ENCODE measurements at places on chromosomes 3 and 15. TPM values are rescaled to one million over a fixed set of nuclear protein-coding genes. Genes with fewer than 3 reads are reported as not detected.
A peak's percentile ranks its signal among the peaks of the same experiment; 100 is the strongest.

GABRR3 gene
- not detected for polyA plus RNA-seq

GRCh38 chr3:177461765-177462164, 264.5 kb upstream of the TBL1XR1 start:
- no peak for DNase-seq

DNA sequence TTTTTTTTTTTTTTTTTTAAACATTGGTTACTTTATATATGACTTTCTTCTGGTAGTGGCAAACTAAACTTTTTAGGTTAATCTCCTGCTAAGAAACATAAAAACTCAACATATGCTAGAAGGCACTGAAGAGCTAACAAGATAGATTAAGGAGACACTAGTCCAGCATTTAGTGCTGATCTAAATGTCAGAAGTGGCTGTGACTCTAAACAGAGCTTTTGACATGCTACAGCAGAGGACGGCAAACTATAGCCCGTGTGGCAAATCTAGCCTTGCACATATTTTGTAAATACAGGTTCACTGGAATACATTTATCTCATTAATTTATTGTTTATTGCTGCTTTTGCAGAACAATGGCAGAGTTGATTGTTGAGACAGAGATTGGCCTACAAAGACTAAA, 20.6 kb downstream of the NR2E3 start:
- no peak for DNase-seq

- no peak for DNase-seq
These were observed 19.3 kb upstream of the PIAS1 start for GRCh38 chr15:68034719-68035293.

PPP1R14D gene
- polyA plus RNA-seq: not detected

DNA sequence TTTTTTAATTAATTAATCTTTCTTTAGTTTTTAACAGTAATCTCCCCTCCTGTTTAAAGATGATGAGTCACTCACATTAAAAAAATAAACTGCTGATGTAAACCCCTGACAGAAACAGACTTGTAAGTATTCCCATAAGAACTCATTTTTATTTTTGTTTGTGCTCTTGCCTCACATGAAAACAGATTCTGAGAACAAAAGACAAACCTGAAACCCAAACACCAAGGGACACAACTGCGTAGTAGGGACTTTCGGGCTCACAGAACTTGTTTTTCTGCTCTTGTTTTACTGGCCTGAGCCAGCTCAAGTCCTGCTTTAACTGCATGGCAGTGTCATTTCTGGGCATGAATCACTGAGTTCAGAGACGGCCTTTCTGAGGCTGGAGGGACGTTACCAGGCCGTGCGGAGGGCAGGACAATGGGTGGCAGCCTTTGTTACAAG, 600.8 kb downstream of the FOXP1 start:
- no peak for DNase-seq

FILIP1L gene
- 27.4 TPM for polyA plus RNA-seq

UCN2 gene
- polyA plus RNA-seq: 6.3 TPM

SLC12A1 gene
- not detected for polyA plus RNA-seq

DNA sequence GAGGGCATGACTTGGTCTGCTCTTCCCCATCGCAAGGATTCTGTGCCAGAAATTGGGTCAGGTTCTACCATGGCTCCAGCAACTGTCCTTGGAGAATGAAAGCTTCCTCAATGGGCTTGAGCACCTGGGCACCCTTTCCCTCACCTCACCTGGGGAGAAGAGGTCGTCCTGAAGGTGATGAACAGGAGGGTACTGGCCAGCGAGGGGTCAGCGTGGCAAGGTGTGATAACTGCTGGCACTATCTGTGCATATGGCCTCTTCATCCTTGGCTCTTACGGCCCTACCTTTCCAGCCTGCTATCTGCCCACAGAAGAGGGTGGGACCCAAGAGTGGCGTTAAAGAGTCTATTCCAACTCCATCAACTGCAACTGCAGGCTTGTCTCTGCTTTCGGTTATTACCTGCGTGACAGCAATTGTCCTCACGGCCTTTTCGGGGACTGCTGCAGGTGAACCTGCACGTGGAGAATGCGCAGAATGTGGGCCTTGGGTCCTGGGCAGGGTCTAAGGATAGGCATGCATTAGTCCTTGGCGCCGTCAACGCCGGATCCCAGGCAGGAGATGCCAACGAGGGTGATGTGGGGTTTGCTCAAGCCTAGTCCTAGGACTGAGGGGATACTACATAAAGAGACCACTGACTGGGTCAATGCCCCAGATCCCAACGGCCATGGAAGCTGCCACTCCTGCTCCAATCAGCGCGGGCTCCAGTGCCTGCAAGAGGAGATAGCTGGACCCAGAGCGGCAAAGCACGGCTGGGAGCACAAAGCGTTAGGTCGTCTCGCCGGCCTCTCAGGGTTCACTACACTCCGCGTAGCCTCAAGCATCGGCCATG, 625 bp upstream of the RBM15B start:
- DNase-seq: no peak

DNA sequence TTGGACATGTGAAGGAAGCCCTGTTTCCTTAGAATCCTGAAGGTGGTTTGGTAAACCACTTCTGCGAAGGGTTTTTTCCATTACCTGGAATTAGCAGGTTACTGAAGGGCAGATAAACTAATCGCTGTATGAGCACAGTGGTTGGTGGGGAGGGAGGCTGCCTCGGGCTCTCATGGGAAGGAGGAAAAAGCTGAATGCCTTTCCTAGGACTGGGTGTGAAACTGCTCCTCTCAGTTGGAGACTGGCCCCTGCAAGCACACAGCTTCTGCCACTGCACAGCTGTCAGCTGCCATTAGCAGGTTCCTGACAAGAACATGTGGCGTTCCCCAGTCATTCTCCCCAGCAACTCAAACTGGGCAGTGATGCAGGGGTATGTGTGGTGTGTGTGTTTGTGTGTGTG, 376.3 kb downstream of the GAP43 start:
- no peak for DNase-seq

DNA sequence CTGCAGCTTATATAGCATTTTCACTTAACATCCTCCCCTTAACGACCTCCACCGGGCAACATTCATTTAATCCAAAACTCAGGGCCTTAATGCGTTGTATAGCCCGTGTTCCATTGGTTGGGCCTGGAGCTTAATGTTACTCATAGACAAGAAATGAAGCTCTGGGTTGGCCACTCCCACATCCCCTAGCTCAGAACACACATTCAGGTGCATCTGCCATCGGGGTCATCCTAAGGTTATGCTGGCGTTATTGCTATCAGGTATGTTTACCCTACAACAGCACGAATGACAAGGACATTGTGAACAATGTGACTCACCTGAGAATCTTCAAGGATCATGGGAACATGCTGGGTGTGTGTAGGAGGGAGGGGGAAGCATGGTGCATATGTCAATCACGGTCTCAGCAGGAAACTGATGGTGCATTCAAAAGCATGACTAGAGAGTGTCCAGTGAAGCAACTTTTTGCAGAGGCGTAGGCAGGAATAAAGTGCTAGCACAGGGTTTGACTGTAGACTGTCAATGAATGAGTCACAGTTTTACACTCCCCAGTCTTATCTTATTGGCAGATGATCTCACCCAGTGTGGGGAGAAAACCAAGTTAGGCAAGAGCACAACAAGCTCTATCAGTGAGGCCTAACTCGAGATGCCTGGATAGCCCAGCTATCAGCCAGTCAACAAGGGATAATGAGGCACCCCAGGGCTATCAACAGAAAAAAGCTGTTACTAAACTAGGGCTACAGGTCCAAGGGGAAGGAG, 402.1 kb upstream of the MCTP2 start:
- peak; percentile 95 for DNase-seq

GRCh38 chr15:96807361-96807760, 476.9 kb downstream of the NR2F2 start:
- DNase-seq: no peak

GRCh38 chr15:50783895-50784294, 18.4 kb upstream of the SPPL2A start:
- no peak for DNase-seq

CCDC33 gene
- not detected for polyA plus RNA-seq

DNA sequence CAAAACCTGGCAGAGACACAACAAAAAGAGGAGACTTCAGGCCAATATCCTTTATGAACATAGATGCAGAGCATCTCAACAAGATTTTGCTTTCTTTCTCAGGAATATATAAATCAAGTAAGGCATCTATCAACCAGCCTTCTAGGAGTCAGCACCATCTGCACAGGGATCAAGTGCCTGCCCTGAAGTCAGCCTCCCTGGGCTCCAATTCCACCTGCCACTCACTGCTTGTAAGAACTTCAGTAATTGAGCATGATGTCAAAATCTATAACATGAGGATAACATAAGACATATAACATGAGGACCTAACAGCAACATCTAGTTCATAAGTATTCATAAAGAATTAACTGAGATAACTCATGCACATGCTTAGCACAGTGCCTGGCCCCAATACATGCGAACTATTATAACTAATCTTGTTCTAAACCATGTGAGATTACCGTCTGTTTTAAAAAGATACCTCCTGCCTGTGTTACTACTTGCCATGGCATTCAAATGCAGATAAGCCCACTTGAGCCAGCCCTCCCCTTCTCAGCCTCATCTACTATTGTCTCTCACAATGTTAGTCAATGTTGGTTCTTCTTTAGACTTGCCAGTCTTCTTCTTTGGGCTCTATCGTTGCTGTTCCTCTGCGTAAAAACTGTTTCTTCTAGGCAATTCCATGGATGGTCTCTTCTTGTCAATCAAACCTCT, 91.6 kb downstream of the PLD1 start:
- DNase-seq: no peak

GRCh38 chr3:124057420-124057819, 65.5 kb upstream of the ROPN1 start:
- no peak for DNase-seq

GRCh38 chr3:68306571-68306970, 625.8 kb downstream of the TAFA4 start:
- DNase-seq: no peak

DNA sequence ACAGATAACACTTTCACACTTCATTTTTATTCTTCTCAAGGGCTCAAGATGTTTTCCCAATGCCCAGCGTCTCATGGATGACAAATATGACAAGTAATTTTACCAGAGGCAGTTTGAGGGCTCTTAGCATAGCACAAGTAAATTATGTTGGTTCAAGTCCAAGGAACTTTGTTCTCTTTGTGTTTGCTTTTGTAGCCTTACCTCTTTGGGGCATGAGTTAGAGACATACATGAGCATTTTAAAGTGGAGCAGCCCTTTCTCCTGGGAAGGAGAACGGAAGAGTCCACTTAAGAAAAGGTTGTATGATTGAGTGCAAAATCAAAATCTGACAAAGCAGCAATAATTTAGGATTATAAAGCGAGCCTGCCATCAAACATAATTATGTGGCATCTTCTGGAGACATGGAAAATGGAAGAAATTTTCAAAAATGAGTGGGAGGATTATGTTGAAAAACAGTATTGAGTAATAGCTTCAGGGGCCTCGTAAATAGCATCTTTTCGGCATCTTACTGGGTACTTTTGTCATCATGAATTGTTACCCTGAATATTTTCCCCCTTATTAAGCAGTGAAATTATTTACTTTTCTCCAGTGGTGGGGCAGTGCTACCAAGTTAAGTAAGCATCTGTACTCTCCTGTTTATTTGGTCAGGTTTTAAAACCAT, 65.9 kb downstream of the PGPEP1L start:
- no peak for DNase-seq

DNA sequence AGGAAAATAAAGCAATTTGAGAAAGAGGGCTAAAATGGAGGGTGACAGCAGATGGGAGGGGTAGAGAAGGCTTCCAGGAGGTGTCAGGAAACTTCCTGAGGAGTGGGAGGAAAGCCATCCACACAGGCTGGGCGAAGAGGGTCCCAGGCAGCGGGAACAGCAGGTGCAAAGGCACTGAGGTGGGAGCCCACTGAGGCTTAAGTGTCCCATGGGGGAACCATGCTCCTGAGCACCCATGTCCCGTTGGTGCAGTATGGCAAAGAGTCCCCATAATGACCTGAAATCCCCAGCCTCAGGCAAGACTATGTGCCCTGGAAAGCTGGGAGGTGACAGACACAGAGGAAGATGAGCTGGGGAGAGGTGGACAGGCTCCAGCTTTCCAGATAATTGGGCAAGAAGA, 30.0 kb downstream of the CFAP100 start:
- no peak for DNase-seq

DNA sequence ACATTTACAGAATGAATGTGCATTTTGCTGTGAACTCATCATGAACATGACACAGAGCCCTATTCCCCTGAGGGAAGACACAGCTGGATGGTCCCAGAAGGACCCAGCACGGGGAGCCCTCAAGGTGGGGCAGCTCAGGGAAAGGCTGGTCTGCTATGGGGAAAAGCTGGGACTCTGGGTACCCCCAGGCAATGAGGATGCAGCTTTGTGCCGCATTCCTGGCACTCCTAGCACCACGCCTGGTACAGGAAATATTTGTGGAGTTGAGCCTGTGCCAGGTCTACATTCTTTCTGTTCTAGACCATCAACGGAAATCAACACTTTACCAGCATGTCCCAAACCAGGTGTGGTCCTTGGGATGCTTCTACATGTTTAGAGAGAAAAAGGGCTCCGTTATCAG, 74.0 kb downstream of the SRGAP3 start:
- DNase-seq: peak; percentile 95

IMPG2 gene
- 0.17 TPM for polyA plus RNA-seq

- no peak for DNase-seq
These were observed 35.3 kb downstream of the TUBGCP4 start for GRCh38 chr15:43406189-43406588.

NEO1 gene
- polyA plus RNA-seq: 2.8 TPM

DNA sequence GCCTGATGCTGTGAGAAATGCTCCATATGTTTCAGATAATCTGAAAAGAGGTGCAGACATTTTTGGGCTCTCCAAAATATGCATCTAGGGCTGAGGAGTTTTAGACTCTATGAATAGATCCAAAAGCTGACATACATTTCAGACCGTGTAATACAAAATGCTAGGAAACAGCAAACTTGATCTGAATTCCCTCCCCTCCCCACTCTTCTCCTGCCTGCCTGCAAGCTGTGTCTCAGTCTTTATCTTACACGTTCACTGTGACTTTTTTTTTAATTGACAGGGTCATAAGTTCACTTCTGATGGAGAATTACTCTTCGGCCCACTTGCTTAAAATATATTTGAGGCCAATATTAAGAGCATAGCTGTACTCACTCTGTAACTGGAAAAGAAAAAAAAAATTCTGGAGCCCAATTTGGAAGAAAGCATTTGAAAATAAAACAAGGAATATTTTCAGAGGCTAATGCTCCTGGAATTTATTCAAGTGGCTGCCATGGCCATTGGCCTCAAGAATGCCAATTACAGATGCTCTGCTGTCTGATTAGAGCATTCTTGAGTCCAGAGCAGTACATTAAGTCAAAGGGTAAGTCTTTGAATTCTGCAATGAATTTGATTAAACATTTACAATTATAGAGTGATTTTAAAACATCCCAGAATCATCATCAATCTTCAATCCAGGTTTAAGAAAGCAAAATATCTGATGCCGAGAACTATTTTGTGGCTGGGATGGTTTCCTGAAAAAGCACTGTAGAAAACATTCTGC, 146.2 kb upstream of the SEMA6D start:
- DNase-seq: no peak

- DNase-seq: no peak
These were observed 22.8 kb downstream of the KLHL25 start for GRCh38 chr15:85771781-85772445.

GRCh38 chr3:43034911-43035310, 55.8 kb downstream of the GASK1A start:
- no peak for DNase-seq

GRCh38 chr15:65533057-65533756, 2.9 kb downstream of the HACD3 start:
- DNase-seq: no peak

ZKSCAN7 gene
- polyA plus RNA-seq: 1.9 TPM

GRCh38 chr3:72490688-72491435, 357.4 kb downstream of the SHQ1 start:
- no peak for DNase-seq
